ENCODE measurements at places on chromosomes 13 and 19. TPM values are rescaled to one million over a fixed set of nuclear protein-coding genes. Genes with fewer than 3 reads are reported as not detected.
A peak's percentile ranks its signal among the peaks of the same experiment; 100 is the strongest.

The FXYD7 gene
- 5.4 TPM for total RNA-seq

The SIGLEC14 gene
- total RNA-seq = 0.33 TPM

The CASP14 gene
- not detected for total RNA-seq

The FCER2 gene
- 1.7 TPM for total RNA-seq

The NLRP9 gene
- not detected for total RNA-seq

The SIGLEC9 gene
- 2.4 TPM for total RNA-seq

The ZNF850 gene
- 7.0 TPM for total RNA-seq

The PSG1 gene
- total RNA-seq = not detected

DNA sequence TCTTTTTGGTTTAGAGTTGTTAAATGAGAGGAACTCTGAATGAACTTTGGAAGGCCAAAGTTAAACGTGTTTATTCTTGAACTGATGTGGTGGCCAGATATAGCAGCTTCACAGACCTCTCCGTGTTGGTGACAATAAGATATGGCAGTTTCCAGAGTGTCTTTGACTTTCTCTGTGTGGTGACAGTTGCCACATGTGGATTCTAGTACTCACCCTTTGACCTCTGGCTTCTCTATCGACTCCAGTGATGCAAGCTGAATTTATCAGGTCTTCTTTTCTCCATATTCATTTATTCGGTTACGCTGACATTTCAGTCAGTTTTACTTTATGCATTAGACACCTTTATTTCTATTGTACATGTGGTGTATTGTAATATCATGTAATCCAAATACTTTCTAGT lies 1469.5 kb downstream of the SLITRK1 start:
- no peaks in the 10 kb centered on the region for H3K27me3 ChIP-seq
- no peaks in the 10 kb centered on the region for H3K36me3 ChIP-seq
- no peaks in the 10 kb centered on the region for H3K4me1 ChIP-seq
- no peak overlapping the region for H3K4me3 ChIP-seq

DNA sequence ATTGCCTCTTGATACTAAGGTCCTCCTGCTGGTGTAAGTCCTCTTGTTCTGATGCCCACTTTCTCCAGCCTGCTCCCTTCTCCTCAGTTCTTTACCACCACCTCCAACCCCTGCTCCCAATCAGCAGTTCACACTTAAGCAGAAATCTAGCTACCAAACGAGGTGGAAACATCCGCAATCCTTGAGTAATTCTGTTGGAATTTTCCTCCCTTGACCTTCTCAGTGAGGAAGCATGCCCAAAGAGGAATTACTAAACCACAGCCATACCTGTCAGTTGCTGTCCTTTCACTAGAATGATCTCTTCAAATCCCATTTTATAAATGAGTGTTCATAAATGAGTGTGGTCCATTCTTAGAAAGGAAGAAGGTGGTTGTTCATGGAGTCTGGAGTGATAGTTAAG lies 289.9 kb downstream of the DACH1 start:
- H3K4me3 ChIP-seq = no peak overlapping the region
- H3K27ac ChIP-seq = no peak overlapping the region
- no peaks in the 10 kb centered on the region for H3K4me1 ChIP-seq
- no peaks in the 10 kb centered on the region for H3K36me3 ChIP-seq
- no peaks in the 10 kb centered on the region for H3K27me3 ChIP-seq

DNA sequence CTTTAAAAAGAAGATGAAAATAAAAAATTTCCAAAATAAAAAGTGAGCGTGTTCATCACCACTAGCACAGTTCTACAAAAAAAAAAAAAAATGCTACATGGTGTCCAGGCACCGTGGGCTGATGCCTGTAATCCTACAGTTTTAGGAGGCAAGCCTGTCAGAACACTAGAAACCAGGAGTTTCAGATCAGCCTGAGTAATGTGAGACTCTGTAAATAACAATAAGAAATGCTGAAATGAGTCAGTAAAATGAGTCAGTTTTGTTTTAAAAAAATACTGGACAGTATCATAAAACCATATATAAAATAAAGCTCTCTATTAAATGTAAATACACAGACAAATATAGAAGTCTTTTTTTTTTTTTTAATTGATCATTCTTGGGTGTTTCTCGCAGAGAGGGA lies 30.0 kb downstream of the ZNF91 start:
- H3K36me3 ChIP-seq = peaks cover 28% of the 10 kb centered on the region
- no peaks in the 10 kb centered on the region for H3K4me1 ChIP-seq
- DNase-seq = no peak
- no peak overlapping the region for H3K27ac ChIP-seq

GRCh38 chr19:21584537-21584936 lies 79.1 kb downstream of the ZNF429 start:
- no peaks in the 10 kb centered on the region for H3K27me3 ChIP-seq
- peaks cover 78% of the 10 kb centered on the region for H3K4me1 ChIP-seq
- no peak for DNase-seq
- H3K27ac ChIP-seq = peak overlapping the region; percentile 17
- peaks cover 7% of the 10 kb centered on the region for H3K36me3 ChIP-seq
- H3K4me3 ChIP-seq = no peak overlapping the region

GRCh38 chr13:73167028-73167820 lies 108.4 kb downstream of the KLF5 start:
- no peaks in the 10 kb centered on the region for H3K27me3 ChIP-seq
- no peaks in the 10 kb centered on the region for H3K4me1 ChIP-seq
- H3K27ac ChIP-seq = no peak overlapping the region
- no peak overlapping the region for H3K4me3 ChIP-seq
- H3K36me3 ChIP-seq = no peaks in the 10 kb centered on the region
- no peak for DNase-seq

- no peak overlapping the region for H3K27ac ChIP-seq
- DNase-seq = no peak
- peaks cover 6% of the 10 kb centered on the region for H3K4me1 ChIP-seq
- H3K4me3 ChIP-seq = no peak overlapping the region
Observed at GRCh38 chr19:40510526-40511115, 43.8 kb downstream of the SPTBN4 start.

GRCh38 chr13:30920162-30920909 lies 12.1 kb upstream of the TEX26 start:
- no peak overlapping the region for H3K4me3 ChIP-seq
- no peaks in the 10 kb centered on the region for H3K36me3 ChIP-seq
- no peak overlapping the region for H3K27ac ChIP-seq
- peaks cover 20% of the 10 kb centered on the region for H3K27me3 ChIP-seq

DNA sequence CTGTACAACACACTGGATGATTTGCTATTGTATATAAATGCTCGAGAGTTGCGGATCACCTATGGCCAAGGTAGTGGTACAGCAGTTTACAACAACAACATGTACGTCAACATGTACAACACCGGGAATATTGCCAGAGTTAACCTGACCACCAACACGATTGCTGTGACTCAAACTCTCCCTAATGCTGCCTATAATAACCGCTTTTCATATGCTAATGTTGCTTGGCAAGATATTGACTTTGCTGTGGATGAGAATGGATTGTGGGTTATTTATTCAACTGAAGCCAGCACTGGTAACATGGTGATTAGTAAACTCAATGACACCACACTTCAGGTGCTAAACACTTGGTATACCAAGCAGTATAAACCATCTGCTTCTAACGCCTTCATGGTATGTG lies 21.5 kb downstream of the OLFM4 start:
- H3K4me1 ChIP-seq = no peaks in the 10 kb centered on the region
- no peaks in the 10 kb centered on the region for H3K27me3 ChIP-seq
- no peak overlapping the region for H3K27ac ChIP-seq
- no peak for DNase-seq
- no peak overlapping the region for H3K4me3 ChIP-seq
- H3K36me3 ChIP-seq = no peaks in the 10 kb centered on the region

DNA sequence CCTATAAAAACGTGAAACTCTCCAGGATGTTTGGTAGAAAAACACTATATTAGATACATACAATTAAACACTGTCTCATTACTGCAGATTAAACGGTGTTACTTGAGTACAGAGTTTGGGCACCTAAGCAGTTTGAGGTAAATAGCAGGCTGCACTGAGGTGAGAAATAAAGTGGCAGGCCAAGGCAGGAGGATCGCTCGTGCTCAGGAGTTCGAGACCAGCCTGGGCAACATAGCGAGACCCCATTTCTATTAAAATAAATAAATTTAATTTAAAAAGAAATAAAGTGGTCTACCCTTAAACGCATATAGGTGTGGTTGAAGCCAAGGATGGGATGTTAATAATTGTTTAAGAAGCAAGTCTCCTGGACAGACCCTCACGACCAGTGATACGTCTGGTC lies 1.2 kb downstream of the PSPC1 start:
- no peak for DNase-seq
- H3K27ac ChIP-seq = peak overlapping the region; percentile 100
- H3K4me3 ChIP-seq = peak overlapping the region; percentile 98
- no peaks in the 10 kb centered on the region for H3K36me3 ChIP-seq

GRCh38 chr13:111372651-111373425 lies 52.4 kb downstream of the TEX29 start:
- peaks cover 8% of the 10 kb centered on the region for H3K4me1 ChIP-seq
- H3K4me3 ChIP-seq = peak overlapping the region; percentile 52
- H3K27ac ChIP-seq = peak overlapping the region; percentile 74
- no peaks in the 10 kb centered on the region for H3K27me3 ChIP-seq

GRCh38 chr19:15717809-15718208 lies 10.0 kb upstream of the OR10H2 start:
- H3K4me1 ChIP-seq = no peaks in the 10 kb centered on the region

DNA sequence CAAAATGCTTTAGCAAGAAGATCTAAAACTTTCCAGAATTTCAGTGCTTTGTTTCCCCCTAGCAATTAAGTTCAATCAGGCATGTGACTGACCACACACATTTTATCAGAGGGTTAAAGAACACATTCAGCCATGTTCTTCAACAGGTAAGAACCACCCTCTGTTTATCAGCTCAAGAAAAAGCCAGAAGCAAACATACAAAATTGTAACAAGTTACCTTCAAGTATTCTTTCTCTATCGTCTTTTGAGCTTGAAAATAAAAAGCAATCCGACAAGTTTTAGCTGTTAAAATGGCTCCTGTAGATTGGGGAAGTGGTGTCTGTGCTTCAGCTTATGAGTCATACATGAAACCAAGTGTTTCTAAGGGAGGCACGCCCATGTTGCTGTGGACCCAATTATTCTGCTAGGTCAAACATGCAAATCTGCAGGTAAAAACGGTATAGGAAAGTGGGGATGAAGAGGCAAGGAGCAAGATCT lies at the start of gene ELF1:
ELF1 (minus strand) TSS at position 306 of the 477 bp plus-strand sequence. CDS start 37,262 bp downstream, outside the sequence.
- peaks cover 20% of the 10 kb centered on the region for H3K4me1 ChIP-seq
- H3K4me3 ChIP-seq = peak within 1 kb of the TSS; percentile 91
- H3K36me3 ChIP-seq = no peaks in the 10 kb centered on the region
- DNase-seq = peak; percentile 54

DNA sequence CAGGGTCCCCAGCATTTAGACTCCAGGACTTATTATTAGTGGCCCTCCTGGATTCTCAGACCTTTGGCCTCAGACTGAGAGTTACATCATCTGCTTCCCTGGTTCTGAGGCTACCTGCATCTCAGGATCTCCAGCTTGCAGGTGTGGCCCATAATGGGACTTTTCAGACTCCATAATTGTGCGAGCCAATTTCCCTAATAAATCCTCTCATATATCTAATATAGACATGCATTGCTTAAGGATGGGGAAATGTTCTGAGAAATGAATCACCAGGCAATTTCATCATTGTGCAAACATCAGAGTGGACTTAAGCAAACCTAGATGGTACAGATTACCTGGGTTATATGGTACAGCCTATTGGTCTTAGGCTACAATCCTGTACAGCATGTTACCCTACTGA lies 116.5 kb upstream of the FBXL3 start:
- H3K27ac ChIP-seq = no peak overlapping the region
- no peak for DNase-seq
- peaks cover 2% of the 10 kb centered on the region for H3K4me1 ChIP-seq
- no peaks in the 10 kb centered on the region for H3K27me3 ChIP-seq
- peaks cover 35% of the 10 kb centered on the region for H3K36me3 ChIP-seq

DNA sequence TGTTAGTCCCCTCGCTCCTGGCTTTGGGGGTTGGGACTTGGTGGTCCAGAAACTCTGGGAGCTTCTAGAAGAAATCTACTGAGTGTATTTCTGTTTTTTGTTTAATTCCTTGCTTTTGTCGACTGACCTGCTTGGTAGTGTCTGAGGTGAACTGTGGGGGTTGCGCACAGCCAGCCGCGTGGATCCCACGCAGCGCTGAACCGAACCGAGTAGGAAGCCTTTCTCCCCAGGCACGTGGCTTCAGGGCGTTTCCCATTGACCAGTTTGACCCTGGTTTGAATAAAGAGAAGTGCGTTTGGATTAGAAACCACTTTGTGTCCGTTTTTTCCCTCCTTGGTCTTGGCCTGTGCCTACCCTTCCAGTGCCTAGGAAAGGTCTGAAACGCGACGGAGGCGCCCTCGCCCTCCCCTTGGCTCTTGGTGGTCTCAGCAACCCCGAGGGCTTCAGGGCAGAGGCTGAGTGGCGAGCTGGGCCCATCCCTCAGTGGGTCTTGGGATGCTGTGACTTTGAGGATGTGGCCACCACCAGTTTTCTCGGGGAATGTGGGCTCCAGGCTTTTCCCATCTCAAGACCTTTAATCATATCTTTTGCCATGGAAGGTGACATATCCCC lies 2.7 kb upstream of the RPS15 start:
- DNase-seq = no peak
- H3K27me3 ChIP-seq = no peaks in the 10 kb centered on the region
- H3K27ac ChIP-seq = no peak overlapping the region
- peaks cover 47% of the 10 kb centered on the region for H3K36me3 ChIP-seq
- peaks cover 25% of the 10 kb centered on the region for H3K4me1 ChIP-seq
- H3K4me3 ChIP-seq = no peak overlapping the region

DNA sequence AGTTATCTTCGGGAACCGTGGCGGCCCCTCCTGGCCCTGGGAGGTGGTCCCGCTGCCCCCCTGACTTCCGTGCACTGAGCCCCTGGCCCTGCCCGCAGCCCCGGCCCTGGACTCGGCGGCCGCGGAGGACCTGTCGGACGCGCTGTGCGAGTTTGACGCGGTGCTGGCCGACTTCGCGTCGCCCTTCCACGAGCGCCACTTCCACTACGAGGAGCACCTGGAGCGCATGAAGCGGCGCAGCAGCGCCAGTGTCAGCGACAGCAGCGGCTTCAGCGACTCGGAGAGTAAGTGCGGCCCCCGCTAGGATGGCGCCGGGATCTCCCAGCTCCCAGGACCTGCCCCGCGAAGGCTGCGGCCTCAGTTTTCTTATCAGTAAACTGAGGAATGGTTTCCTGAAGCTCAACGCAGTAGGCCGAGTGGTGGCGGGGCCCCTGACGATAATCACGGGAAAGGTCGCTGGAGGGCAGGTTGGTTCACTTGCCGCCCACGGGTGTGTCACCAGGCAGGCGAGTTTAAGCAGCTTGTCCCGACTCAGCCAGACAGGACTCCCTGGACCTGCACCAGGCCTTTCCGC lies 924 bp downstream of the RGCC start:
- H3K36me3 ChIP-seq = peaks cover 34% of the 10 kb centered on the region
- DNase-seq = peak; percentile 74
- peaks cover 41% of the 10 kb centered on the region for H3K4me1 ChIP-seq
- H3K27ac ChIP-seq = peak overlapping the region; percentile 97

GRCh38 chr13:52842441-52842840 lies 6.0 kb downstream of the PCDH8 start:
- DNase-seq = no peak
- peaks cover 50% of the 10 kb centered on the region for H3K27me3 ChIP-seq
- H3K36me3 ChIP-seq = no peaks in the 10 kb centered on the region
- no peak overlapping the region for H3K27ac ChIP-seq
- no peak overlapping the region for H3K4me3 ChIP-seq
- peaks cover 7% of the 10 kb centered on the region for H3K4me1 ChIP-seq

All from naive thymus-derived CD8-positive, alpha-beta T cell (primary cell).